ENCODE measurements at places on chromosomes 6 and 20.
A peak's percentile ranks its signal among the peaks of the same experiment; 100 is the strongest.

DNA sequence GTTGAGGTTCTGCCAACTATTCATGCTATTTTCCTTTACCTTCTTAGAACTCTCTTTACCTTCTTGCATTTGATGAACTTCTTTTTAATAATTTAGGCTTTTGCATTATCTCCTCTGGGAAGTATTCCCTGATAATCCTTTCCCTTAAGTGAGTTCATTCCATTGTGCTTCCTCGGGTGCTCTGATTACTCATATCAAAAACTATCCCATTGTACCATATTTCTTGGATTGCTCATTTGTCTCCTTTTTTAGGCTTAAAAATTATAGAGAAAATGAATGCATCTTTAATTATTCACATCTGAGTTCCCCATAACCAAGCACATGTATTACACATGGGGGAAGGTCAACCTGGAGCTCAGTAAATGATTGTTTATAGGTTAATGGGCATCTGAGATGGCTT lies 2.5 kb downstream of the CALHM4 start:
- DNase-seq = no peak

DNA sequence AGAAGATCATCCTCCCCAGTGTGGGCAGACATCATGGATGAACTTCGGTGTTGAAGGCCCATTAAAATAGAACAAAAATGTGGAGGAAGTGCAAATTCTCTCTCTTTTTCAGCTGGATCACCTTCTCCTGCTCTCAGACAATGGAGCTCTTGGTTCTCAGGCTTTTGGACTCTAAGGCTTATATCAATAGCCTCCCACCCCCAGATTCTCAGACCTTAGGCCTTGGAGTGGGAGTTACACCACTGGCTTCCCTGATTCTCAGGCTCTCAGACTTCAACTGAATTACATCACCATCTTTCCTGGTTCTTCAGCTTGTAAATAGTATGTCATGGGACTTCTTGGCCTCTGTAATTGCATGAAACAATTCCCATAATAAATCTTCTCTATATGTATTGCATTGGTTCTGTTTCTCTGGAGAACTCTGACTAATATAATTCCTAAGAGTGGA lies 36.6 kb downstream of the NSFL1C start:
- no peak for DNase-seq

DNA sequence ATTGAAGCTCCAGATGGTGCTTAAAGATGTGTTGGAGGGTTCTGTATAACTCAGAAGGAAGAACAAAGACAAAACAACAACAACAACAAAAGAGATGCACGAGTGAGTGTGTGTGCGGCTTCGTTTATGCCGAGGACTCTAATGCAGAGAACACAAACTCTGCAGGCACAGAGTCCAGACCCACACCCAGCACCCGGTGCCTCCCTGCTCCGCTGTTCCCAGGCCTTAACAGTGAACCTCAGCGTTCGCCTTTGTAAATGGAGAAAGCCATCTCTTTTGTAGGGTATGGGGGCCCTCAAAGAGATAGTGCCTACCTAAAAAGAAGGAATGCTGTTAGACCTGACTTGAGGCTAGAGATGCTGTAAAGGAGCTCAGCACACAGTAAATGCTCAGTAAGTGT lies 243.3 kb downstream of the ERMARD start:
- DNase-seq = no peak

- DNase-seq = no peak
Observed at GRCh38 chr6:74050921-74051320, 354.9 kb downstream of the CD109 start.

DNA sequence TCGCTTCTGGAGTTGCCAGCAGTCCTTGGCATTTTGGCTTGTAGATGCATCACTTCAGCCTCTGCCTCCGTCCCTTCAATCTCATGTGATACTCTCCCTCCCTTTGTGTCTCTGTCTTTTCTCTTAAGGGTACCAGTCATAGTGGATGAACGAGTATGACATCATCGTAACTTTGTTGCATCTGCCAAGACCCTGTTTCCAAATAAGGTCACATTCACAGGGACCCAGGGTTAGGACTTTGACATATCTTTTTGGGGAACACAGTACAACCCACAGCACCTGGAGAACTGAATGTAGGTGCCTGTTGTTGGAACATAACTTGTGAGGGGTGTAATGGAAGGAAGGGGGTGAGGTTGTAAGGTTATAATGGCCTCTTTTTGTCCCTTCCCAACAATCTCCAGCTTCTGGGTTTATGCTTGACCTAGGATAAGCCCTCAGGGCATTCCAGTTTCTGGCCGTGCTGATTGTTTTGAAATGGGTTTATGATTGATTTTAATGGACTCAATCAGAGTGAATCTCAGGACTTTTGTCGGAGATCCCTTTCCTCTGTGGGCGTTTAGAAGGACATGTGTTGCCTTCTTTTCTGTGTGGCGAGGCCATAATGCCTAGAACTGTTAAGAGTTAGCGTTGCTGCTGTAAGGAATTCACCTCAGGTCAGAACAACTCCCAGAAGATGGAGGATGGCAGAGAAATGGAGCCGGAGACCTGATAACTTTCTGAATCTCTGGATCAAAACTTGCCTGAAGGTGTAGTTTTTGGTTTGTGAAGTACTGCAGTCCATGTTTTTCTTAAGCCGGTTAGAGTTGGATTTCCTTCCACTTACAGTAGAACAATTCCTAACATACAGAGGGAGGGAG lies 9.2 kb downstream of the ATRN start:
- no peak for DNase-seq

- DNase-seq = no peak
Observed at GRCh38 chr6:130906736-130907381, 79.7 kb downstream of the SMLR1 start.

DNA sequence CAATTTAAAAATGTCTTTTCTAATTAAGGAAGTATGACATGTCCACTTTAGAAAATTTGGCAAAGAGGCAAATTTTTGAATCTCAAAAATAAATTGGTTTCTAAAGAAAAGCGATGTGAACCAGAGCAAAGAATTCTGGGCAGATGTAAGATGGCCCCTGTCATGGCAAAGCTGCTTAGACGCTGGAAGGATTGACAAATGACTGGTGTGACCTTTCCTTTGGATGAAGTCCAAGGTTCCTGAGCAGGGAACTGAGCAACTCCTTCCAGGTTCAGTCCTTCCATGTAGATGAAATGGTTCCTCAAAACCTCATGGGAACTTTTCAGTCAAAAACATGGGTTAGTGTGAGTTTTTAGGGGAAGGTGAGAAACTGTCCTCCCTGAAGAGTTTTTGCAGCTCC lies 25.1 kb downstream of the BRPF3 start:
- no peak for DNase-seq

GRCh38 chr6:161906571-161906970 lies 632.7 kb upstream of the AGPAT4 start:
- no peak for DNase-seq

DNA sequence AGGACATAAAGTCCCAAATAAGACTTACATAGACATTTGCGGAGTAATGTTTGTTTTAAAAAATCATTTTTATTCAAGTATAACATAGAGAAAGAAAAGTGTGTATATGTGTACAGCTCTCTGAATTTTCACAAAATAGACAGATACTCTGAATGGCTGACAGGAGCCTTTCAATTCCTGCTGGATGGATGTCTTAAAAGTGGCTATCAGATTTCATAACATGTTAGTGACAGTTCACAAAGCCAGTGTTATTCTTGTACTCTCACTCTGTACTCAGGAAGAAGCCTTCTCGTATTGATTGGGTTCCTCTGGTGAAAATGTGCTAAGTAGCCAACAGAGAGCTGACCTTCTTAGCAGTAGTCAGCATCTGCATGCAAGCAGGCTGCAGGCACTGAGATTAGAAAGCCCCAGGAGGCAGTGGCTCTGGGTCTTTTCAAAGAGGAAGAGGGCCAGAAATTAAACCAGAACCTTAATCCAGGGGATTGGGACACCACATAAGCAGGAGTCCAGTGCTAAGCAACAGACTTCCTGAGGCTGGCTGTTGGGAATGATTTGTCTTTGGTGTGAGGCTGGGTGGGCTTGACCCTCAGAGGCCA lies 19.7 kb downstream of the SLC17A4 start:
- DNase-seq = no peak

DNA sequence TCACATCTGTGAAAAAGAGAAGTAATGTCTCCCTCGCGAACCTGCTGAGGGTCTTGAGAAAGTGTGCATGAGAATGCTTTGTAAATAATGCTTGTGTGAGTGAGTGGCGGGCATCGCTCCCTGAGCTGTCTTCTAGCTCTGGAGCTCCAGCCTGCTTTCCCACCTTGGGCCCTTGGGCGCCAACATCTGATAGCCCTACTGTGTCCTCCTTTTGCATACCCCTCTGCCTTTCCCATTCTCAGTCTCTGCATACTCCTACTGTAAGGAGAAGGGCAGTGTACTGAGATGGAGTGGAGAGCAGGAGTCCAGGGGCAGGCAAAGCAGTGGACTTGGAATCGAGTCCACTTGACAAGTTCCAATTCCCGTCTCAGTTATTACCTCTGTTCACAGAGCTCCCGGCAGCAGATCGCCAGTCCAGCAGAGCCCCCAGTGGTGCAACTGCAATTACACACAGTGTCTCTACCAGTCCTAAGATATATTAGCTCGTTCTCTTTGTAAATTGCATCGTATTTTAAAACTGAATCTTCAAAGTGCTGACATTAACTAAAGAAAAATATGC lies 847 bp upstream of the NCR2 start:
- DNase-seq = no peak

- peak; percentile 89 for DNase-seq
Observed at GRCh38 chr20:31923388-31924331, 28.2 kb downstream of the PDRG1 start.

- no peak for DNase-seq
Observed at GRCh38 chr20:62657956-62658355, 15.7 kb downstream of the SLCO4A1 start.

DNA sequence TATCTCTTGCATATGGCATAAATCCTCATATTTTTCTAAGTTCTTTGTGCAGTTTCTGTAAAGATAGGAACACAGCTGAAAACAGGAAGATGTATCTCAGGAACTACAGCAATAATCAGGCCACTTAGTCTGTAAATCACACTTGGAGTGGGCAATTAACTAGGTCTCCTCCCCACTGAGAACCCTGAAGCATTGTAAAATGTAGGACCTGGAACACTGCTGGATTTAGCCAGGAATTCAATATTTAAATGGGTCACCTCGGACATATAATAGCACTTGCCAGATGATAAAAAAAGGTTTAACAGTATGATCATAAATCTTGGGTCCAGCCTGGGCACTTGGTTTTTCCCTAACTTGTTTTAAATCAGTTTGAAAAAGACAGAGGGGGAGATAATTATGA lies 155.0 kb downstream of the GRM1 start:
- DNase-seq = no peak

DNA sequence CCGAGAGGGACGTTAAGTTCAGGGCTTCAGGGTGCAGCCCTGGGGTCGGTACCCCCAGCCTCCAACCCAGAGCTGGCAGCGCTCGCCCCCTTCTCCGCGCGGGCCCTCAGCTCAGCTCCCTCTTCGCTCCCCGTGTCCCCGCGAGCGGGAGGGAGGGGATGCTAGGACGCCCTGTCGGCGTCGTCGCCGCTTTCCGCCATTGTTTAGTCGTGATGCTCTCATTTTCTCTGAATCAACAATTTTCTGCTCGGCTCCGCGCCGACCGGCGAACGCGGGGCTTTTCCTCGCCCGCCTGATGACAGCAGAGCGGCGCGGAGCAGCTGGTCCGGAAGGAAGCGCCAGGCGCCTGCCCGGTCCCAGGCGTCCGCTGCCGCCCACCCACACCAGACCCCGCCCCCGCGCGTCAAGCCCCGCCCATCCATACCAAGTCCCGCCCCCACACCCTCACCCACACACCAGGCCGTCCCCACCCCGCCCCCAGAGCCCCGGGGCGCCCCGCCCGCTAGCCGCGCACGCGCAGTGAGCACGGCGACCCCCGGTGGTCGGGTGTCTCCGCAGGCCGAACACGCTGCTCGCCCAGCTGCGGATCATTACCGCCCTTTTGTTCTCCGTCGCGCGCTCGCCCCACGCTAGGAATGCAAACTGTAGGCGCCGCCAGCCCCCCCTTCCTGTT lies 50.1 kb upstream of the SLC32A1 start:
- DNase-seq = no peak

DNA sequence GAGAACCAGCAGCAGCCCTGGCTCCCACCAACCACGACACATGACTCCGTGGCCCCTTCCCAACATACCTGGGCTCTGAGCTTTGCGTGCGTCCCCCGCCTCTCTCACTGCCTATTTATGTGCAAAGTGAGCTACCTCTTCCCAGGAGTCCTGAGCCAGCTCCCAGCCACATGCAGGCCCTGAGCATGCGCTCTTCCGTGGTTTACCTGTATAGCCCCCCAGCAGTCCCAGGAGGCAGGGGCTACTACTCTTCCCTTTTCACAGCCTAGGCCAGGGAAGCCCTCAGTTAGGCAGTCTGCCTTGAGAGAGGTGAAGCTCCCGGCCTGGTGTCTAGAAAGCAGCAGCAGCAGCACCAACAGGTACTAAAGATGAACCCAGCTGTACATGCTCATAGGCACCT lies 114.8 kb upstream of the CDYL start:
- no peak for DNase-seq

DNA sequence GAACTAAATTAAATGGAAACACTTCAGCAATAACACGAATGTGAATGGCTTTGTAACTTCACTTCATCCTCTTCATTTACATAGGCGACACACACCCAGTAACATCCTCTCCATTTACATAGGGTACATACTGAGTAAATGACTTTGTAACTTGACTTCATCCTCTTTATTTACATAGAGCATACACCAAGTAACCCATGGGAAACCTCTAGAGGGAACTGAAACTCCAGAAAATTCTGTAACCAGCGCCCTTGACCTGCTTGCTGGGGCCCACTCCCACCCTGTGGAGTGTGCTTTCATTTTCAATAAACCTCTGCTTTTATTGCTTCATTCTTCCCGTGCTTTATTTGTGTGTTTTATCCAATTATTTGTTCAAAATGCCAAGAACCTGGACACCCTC lies 81.6 kb upstream of the OPRM1 start:
- no peak for DNase-seq

- DNase-seq = no peak
Observed at GRCh38 chr20:59688999-59689398, 84.7 kb downstream of the PHACTR3 start.

DNA sequence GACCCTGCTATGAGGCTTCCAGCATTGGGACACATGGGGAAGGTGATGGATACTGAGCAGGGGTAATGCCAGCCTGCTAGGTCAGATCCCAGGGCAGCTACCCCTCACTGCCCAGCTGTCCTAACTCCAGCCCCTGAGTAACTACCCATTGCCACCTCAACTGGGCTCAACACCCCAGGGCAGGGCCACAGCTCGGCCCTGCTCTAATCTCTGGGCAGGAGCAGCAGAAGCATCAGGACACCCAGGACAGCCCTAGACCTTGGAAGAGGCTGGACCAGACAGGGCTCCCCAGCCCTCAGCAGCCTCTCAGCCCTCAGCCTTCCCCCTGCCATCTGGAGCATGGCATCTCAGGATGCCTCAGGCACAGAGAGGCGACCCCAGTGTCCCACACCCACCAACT lies 67.4 kb upstream of the TOP1 start:
- DNase-seq = no peak
